CD4-positive, alpha-beta T cell treated with Interleukin-6 for 4 hours (primary cell): ENCODE measurements at places on chromosomes 5 and 9.

DNA sequence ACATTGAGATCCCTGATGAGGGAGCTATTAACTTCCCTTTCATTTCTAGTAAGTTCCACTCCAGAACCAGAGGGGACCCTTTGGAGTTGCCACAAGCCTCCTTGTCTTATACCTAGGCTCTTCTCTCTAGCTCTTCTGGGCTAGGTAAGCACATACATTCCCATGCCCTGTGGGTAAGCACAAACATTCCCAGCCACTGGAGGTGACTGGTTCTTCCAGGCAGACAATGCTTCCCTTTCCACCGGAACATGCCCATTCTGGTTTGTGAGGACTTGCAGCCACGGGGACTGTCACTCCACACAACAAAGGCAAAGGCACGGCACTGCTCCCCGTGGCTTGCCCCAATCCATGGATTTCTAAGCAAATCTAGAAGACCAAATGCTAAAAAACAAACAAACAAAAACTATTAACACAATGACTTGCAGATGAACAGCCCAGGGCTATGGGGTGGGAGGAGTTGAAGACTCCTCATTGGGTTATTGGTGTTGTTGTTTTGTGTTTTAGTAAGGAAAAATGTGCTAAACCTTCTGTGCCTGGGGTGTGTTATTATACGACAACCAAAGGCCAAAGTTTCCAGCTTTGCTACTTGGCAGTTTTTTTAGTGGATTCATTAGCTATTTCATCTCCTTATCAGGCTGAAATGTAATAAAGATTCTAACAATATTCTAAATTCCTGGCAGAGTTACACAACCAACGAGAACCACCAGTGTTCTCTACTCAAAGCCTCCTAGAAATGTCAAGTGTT lies 276.2 kb downstream of the SYK start:
- DNase-seq = no peak

GRCh38 chr5:18311266-18311665 lies 677.0 kb downstream of the TAF11L14 start:
- DNase-seq = no peak

DNA sequence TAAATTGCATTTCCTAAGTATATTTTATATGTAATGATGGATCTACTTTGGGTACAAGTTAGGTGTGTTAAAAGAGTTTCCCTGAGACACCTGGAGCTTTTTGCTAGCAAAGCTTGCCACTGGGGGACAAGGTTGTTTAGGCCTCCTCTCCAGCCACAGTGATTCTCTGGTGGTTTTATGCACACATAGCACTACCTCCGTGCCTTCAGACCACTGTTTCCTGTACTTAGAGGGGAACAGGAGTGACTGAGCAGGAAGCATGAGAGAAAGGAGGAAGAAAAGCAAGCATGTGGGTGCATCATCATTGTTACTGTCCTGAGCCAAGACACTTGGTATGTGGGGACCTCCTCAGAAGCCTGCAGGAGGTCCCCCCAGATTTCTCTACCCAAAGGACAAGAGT lies 272.1 kb downstream of the RASEF start:
- DNase-seq = no peak

DNA sequence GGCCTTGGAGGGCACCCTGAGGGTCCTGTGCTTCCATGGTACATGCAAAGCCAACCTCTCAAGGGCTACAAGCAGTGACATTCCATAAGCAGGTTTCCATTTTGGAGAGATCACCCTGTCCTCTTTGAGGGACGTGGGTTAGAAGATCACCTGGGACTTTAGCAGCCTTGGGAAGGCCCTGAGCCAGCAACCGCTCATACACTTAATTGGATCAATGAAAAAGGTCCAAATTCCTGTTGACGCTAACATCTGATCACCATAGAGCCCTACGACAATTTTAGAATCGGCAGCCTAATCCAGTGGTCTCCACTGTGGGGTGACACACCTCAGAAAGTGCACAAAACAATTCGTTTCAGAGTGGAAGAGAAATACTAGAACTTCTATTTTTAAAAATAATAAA lies 196.0 kb upstream of the NR3C1 start:
- no peak for DNase-seq

- DNase-seq = no peak
Observed at GRCh38 chr5:106269252-106269843, 1401.4 kb downstream of the EFNA5 start.

- DNase-seq = no peak
Observed at GRCh38 chr9:116349684-116350083, 196.1 kb downstream of the PAPPA start.

DNA sequence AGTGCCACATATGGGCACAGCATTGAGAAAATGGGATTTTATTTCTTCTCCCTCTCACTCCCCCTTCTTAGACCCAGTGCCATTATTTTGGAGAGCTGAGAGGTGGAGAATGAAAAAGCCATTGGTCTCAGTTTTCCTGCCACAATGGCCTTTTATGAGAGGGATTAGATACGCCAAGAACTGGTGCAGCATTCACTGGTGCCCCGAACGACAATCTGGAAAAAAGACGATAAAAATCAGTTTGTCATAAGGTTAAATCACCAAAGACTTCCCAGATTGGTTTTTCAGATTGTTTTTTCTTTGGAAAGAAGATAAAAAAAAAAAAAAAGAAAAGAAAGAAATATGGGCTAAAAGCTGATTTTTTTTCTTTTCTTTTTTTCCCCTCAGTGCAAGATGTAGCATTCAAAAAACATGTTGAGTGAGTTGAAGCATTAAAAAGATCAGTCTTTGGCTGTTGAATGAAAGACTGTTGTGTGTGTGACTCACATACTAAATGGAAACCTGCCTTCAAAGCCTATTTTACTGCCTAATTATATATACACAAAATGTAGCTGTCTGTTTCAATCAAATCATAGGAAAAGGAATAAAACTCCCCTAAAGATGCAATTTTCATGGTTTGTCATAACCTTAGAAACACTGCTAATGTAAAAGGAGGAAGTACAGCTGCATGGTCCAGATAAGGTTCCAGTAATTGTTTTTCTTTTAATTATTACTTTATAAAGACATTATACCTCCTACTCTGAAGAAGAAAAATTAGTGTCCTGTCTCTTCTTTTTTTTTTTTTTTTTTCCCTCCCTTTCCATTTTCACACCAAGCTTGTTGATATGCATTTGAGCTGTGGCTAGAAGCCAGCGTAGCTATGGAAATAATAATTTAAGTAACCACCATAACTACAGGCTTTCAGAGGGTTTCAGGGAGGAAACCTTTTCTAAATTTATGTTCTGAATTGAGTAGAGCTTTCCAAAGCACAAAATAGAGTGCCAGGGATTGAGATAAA lies 27.2 kb upstream of the ZNF608 start:
- no peak for DNase-seq

- DNase-seq = no peak
Observed at GRCh38 chr5:40391642-40392041, 288.1 kb upstream of the PTGER4 start.

GRCh38 chr9:8356406-8356805 lies 556.8 kb upstream of the DMAC1 start:
- DNase-seq = no peak

GRCh38 chr5:170693701-170694100 lies 89.8 kb upstream of the GABRP start:
- DNase-seq = no peak

DNA sequence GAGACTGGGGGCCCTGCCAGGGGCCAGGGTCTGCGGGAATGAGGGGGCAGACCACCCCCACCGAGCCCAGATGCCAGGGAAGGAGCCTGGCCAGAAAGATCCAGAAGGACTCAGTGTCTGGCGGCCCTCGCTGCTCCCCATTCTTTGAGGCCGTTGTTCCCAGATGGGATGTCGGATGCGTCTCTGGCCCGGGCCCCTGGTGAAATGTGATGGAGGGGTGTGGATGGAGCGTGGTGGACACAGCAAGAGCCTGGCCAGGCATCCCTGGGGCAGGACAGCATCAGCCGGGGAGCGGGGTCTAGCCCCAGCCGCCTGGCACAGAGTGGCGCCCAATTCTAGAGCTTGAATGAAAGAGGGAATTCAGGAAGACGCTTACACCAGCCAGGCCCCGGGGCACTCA lies 46.2 kb upstream of the NKD2 start:
- DNase-seq = no peak

- DNase-seq = no peak
Observed at GRCh38 chr9:137764171-137764671, 113.4 kb upstream of the CACNA1B start.

GRCh38 chr9:107932046-107932445 lies 442.5 kb upstream of the KLF4 start:
- DNase-seq = no peak

- DNase-seq = no peak
Observed at GRCh38 chr5:87434461-87434860, 21.7 kb upstream of the CCNH start.

DNA sequence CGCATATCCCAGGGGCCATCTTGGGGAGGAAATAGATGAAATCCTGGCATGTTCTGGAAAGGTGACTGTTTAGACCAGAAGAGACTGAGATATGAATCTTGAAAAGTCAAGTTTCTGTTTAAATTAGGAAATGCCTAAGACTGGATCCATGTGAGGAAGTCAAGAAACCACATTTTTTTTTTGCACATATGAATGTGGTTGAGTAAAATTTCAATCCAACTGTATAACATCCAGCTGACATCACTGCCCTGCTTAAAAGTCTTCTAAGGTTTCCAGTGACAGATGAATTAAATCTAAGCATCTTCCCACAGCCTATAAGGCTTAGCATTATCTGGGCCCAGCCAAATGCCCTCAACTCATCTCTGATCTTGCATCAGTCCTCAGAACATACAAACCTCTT lies 47.7 kb upstream of the TCERG1 start:
- DNase-seq = no peak

DNA sequence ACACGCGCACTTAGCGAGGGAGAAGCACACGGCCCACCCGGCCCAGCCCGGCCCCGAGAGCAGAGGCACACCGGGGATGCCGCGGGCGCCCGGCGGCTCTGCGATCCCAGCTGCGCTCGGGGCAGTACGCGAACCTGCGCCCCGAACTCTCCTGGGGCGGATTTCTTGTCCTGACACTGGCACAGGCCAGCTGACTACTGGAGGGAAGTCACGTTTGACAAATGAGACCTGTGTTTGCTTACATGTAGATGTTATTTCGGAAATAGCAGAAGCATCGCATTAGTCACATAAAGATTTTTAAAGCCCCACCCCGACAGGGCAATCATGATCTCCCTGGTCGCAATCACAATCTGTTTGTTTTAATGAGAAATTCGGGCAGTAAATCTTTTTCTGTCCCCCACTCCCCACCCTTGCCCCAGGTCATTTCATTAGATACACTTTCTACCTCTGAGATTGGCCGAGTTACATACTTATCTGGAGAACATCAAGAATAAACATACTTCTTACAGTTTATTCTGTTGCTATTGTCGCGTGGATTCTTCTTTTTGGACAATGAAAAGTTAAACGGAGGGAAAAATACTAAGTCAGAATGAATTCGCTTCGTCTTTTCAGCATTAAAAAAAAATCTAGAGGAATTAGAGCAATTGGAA lies 518.9 kb downstream of the CTNND2 start:
- DNase-seq = no peak

DNA sequence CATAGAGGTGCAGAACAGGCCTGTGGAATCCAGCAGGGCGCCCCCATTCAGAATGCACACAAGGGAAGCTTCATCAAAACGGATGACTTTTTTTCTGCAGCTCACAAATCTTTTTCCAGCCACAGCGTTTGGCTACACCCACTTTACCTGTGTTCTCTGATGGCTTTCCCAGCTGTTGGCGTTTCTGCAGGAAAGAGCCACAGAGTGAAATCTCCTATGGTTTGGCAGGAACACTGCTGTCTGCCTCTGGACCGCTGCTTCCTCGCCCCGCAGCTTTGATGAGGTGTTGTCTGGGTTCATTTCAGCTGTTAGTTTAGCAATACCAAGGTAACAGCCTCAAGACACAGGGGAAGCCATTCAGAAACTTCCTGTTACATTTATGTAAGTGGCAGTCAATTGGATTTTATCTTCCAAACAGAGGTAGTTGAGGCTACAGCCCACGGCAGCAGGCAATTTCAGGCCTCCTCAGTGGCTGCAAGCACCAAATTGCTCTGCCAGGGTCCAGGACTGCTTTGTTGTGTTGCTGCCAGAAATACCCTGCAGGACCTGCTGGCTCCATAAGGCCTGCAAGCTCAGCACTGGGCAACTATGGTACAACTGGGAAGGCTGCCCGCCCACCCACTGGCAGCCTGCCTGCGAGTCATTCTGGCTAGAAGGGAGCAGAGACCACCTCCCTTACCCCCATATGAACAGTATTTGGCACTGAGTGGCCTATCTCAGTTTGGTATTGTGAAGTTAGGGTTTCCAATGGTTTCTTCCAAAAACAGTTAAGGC lies 96.7 kb downstream of the MVB12B start:
- DNase-seq = peak; percentile 19

DNA sequence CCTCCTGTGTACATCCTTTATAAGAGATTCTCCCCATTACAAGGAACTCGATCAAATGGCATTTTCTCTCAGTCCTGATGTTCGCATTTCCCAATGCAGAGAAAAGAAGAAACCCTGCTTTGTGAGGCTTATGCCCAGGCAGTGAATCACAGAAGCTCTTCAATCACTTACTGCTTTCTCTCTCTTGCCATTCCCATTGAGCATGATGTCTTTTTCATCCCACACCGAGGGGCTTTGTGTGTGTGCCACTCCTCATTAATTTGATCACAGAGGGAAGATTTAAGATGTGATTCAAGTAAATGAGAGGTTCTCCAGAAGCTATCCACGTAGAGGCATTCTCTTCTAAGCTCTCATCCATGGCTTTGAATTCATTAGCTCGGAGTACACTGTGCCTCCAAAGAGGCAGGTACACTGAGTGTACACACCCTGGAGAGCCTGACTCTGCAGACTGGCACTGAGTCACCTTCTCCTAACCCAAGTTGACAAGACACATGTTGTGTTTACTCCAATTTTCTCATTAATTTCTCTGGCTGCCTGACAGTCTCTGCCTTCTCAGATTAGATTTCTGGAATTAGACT lies 45.4 kb downstream of the MFAP3 start:
- no peak for DNase-seq

- DNase-seq = no peak
Observed at GRCh38 chr5:99379187-99379586, 450.4 kb upstream of the CHD1 start.
